ENCODE measurements at places on chromosomes 7 and 10.

DNA sequence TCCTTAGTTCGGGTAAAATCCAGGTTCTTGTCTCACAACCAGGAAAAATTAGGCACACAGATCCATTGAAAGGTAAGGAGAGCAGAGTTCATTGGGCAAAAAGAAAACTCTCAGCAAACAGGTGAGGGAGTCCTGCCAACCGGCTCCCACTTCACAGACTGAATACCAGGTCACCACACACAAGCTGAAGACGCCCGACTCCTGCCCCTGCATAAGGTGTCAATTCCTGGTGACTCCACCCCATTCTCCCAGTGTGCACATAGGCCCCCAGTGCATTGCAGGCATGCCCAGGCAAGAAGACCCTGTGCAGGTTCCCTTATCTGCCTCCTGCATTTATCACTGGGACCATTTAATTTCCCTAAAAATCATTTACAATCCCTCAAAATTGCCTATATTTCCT lies 354.6 kb downstream of the LRRTM3 start:
- no peak for DNase-seq

DNA sequence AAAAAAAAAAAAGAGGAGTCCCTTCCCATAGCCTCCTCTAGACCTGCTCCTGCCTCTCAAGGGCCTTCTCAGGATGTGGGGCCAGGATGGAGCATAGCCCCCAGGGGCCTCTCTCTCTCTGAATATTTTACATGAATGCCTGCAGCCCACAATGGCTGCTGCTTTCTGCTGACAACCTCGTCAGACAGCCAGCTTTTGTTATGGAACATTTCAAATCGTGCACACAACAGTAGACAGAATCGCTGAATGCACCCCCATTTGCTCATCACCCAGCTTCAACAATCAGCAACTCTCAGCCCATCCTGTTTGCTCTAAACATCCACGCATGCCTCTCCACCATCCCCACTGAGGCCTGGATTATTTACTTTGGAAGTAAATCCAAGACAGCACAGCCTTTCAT lies 5.4 kb downstream of the PLAC9 start:
- no peak for DNase-seq

- DNase-seq = no peak
Measured at GRCh38 chr7:149719050-149719899, 54.1 kb downstream of the ZNF467 start.

DNA sequence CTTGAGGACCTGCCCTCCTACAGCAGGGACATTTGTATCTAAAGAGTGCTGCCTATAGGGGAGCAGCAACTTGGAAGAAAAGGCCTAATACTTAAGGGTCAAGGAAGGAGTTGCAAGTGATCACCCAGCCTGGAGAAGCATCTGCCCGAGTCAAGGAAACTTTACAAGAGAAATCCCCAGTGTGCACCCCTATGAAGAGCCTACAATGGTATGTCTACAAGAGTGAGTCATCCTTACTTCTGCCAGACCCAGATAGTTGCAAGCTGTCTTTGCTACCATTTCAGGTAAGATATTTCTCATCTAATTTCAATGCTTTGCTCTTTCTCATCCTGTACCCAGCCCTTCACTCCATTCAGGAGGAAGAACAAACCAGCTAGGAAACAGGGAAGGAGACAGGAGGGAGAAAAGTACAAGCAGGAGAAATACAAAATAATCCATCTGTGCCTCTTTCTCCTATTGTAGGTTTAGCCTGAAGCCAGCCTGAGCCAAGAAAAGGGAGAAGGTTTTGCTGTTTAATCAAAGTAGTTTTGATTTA lies 34.4 kb upstream of the AGR3 start:
- no peak for DNase-seq

DNA sequence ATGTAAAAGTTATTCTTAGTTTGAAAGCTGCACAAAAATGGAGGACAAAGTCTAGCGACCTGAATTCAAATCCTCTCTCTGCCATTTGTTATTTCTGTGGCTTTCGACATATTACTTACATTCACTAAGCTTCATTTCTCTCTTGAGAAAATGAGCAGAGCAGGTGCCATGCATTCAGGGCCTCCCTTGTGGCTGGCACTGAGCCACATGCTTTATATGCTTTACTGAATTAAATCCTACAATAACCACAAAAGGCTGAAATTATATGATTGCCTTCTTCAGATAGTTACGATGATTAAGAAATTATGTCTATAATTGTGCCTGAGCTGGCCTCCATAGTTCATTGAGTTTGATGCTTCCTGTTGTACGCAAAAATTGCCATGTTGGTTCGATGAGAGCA lies 98.7 kb downstream of the NPSR1 start:
- no peak for DNase-seq

GRCh38 chr10:44995581-44995913 lies 5.2 kb upstream of the ZNF22 start:
- no peak for DNase-seq

DNA sequence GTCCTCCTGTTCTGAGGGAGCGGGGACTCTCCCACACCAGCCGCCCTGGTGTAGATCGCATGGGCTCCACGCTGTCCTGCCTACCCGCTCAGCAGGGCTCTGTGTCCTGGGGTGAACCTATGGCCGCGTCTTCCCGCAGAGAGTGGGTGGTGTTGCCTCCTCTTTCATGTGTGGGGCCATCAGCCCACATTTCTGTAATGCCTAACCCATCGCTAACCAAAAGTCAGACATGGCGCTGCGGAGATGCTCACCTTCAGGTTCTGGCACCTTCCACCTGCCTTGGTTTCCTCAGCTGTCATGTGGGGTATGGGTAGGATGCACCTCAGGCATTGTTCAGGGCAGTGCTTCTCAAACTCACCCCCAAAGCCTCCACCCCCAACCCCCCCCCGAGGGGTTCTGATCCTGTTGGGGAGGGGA lies 50.5 kb upstream of the CAMK2B start:
- DNase-seq = no peak

DNA sequence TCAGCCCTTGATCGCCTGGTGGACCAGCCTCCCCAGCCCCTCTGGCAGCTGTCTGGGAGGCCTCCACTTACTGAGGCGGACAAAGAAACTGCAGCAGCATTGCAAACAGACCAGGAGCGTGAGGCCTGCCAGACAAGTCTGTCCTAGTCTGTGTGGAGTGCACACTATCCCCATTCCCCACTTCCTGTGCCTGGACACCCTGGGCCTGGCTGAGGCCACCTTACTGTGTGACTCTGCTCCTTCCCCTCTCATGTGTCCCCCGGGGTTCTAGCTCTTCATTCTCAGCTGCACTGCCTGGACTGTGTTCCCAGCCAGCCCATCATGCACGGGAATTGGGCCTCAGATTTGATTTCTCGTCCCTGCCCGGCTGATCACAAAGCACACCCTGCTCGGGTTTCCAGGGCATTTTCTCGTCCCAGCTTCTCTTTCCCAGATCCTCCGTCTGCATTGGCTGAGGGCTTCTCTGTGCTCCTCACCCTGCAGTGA lies 16.7 kb upstream of the C10orf90 start:
- DNase-seq = no peak

DNA sequence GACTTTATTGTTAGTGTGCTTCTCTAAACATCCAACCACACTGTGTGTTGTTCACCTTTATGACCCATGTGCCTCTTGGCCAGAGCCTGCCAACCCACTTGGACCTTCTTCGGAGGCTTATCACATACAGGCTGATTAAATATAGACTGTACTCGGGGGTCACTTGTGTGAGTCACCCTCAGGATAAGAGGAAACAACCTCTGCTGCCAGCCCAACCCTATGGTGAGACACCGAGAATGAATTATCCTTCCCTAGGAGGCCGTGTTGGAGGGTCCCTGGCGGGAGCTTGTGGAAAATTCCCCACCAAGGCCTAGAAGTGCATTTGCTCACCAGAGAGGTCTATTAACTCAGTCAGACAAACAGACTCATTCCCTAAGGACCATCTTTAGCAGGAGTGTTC lies 63.0 kb downstream of the FAS start:
- no peak for DNase-seq

DNA sequence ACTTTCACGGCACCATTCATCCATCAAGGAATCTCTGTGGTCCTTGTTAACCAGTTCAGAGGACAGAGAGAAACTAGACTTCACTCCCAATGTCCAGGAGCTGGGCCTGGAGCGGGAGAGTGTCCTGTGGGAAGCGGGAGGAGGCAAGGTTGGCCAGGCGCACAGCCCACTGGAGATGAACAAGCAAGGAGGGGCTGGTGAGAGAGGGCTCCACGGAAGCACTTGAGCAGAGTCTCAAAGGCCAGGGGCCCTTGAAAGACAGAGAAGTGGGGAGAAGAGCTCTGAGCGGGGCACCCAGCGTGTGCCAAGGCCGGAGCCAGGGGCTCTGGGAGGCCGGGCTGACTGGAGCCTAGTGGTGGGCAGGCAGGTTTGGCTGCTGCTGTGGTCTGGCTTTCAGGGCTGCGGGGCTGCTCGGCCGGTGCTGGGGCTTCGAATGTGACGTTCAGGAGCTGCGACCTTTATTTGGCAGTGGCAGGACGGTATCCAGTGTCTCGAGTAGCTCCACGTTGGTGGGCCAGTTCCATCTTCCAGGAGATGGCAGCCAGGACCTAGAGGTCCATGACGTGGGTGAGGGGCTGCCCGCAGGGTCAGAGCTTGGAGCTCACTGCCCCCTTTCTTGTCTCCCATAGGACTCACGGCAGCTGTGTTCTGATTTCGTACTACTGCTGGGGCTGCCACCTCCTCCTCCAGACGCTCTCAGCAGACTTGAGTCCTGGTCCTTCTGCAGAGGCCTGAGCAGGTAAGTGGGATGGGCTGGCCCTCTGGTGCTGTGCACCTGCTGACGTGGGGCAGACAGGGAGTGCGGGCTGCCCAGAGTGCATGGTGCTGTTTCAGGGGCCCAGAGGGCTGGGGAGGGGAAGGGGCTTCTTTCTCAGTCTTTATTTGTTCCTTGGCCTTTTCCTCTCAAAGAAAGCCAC lies 49.8 kb downstream of the ZMIZ1 start:
- DNase-seq = no peak

DNA sequence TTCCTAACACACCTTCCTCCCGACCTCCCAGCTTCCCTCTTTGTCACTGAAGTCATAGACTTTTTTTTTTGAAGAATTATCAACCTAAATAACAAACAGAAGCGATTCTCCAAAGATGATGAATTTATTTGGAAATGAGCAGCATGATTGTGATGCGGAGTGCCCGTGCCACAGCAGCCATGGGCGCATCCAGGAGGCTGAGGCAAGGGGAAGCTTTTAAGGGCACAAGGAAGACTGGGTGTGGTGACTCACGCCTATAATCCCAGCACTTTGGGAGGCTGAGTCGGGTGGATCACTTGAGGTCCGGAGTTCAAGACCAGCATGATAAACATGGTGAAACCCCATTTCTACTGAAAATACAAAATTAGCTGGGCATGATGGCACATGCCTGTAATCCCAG lies 16.2 kb upstream of the GIMAP8 start:
- no peak for DNase-seq

- peak; percentile 50 for DNase-seq
Measured at GRCh38 chr7:99631295-99632109, 14.8 kb downstream of the ZSCAN25 start.

- peak; percentile 61 for DNase-seq
Measured at GRCh38 chr7:157010588-157011332, at the start of gene MNX1. TSS of gene MNX1 (minus strand) at chr7:157010663. CDS start at chr7:157010350, 313 bp downstream.

- DNase-seq = no peak
Measured at GRCh38 chr10:122450353-122450990, 4.0 kb upstream of the ARMS2 start.

- DNase-seq = no peak
Measured at GRCh38 chr7:102810916-102811315, 62.1 kb downstream of the FAM185A start.

- DNase-seq = no peak
Measured at GRCh38 chr10:113316506-113316905, 236.3 kb upstream of the HABP2 start.

DNA sequence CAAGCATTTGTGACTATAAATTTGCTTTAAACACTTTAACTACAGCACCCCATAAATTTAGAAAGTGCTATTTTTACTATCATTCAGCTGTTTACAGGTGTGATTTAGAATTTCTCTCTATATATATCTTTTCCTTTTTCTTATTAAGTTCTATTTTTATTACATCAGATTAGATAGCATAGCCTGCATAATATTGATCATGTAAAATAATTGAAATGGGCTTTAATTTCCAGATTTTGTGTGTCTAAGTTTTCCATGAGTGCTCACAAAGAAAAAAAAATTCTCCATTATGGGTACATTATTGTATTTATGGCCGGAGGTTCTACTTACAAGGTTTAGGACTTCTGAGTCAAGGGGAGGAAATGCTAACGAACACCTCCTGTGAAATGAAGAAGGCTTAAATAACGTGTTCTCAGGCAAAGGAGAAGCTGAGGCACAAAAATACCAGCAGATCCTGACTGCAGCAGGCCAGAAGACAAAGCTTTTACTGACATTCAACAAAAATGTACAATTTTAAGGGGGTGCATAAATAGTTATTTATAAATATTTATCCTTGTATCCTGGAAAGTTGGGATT lies 114.2 kb downstream of the RNF133 start:
- DNase-seq = no peak

DNA sequence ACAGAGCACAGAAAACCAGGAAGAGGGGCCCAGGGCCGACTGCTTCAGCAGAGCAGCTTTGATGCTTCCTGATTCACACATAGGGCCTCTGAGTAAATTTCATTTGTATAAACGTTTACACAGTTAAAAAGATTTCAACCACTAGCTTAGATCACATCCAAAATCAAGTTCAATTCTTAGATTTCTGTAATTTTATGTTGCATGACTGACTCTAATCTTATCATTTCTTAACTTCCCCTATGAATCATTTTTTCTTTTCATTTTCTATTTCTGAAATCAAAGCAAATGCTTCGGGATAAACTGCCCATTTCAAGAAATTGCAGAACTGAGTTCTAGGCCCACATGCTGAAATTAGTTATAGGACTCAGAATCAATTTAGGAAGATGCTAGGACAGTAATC lies 224.7 kb downstream of the INHBA start:
- no peak for DNase-seq

- DNase-seq = no peak
Measured at GRCh38 chr10:116748041-116748440, 5.7 kb upstream of the HSPA12A start.

Data from prostate gland (tissue), 2 donors.